ENCODE measurements at places on chromosomes 7 and 10.
A peak's percentile ranks its signal among the peaks of the same experiment; 100 is the strongest.

- DNase-seq, result no peak
These were observed 121.2 kb downstream of the SLC25A13 start for GRCh38 chr7:96200740-96201139.

DNA sequence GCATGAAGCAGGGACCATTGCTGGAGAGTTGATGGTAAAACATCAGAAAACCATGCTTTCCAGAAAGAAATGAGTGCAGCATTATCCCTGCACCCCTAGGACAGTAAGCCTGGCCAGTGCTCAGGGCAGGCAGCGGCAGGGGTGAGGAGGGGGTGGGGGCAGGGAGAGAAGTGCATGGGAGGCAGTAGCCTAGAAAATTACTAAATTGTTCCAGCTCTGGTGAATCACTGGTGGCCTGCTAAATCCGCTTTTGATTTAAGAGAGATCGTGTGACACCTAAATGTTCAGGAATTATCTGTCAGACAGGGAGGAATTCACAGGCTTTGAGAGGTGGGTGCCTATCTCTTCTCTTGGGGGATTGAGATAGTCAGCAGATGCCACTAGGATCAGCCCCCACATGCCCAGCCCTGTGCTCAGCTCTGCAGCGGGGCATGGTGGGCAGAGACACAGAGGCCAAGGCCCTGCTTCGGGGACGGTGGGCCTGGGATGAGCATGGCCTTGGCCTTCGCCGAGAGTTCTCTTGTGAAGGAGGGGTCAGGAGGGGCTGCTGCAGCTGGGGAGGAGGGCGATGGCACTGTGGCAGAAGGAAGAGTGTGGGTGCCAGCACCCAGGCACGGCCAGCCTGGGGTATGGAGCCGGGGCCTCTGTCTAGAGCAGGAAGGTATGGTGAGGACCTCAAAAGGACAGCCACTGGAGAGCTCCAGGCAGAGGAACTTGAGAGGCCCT is 5.0 kb upstream of the AQP1 start:
- DNase-seq, result no peak

GRCh38 chr10:98696516-98696915 is 249.8 kb upstream of the HPS1 start:
- no peak for DNase-seq

GRCh38 chr10:132354356-132355094 is 22.5 kb downstream of the LRRC27 start:
- DNase-seq, result no peak

DNA sequence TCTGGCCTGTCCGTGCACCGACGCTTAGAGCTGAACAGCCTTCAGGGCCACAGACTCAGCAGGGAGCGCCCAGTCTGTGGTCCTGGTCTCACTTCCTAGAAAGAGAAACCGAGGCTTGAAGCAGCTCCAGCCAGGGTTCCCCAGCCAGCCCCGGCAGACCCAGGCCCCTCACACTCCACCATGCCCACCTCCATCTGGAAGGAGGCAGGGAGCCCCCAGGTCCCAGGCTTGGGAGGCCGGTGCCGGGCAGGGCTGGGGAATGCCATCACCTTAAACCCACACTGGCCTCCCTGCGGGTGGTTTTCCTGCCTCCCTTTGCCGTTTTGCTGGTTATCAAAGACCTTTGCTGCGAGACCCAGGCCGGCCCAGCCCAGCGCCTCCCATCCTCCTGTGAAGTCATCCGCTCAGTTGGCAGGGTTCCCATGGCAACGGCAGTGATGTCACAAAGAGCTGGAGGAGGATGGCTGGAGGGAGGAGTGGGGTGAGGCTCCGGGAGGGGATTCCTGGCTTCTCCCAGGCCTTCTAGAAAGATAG is 24.0 kb downstream of the ELFN1 start:
- no peak for DNase-seq

DNA sequence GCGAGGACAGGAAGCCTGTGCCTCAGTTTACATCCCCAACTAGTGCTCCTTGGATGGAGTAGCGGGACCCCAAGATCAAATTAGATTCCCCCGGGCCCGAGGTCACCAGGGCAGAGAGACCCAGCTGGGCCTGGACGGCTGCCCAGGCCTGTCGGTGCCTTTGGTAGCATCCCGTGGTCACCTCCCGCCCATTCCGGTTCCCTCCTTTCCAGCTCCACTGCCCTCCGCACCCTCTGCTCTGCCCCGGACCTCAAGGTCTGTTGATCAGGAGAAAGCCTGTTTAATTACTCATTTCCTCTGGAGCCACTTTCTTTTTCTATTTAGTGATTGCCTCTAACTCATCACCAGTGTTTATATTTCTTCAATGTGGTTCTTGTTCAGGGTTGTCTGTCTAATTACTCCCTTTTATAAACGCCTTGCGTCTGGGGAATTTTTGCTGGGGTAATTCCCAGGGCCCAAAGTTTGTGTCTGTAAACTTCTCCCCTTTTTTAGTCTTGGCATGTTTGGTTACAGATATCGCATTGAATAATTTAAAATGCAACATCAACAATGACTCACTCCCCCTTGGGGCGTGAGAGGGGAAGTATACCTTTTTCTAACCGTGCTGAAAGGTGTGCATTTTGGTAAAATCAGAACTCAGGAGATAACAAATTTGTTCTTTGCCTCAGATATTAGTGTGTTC is 1.9 kb downstream of the FOXK1 start:
- DNase-seq, result no peak

- DNase-seq, result no peak
These were observed 258.7 kb downstream of the SORCS3 start for GRCh38 chr10:104899779-104900178.

DNA sequence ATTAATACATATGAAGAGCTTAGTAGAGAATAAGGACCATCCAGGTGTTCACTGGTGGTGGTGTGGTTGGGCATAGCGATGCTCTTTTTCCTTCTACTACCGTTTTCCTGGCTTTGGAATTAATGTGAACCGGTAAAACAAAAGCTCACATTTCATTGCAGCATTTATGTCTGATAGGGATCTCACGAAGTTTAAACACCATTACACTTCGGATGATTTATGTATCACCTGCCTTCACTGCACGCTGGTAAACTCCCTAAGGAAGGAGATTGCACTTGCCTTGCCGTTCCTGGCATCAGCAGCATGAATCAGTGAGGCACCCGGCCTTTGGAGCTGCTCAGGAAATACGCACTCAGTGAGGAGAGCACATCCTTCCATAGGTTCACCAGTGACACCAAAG is 47.5 kb downstream of the WIPF3 start:
- peak; percentile 85 for DNase-seq

DNA sequence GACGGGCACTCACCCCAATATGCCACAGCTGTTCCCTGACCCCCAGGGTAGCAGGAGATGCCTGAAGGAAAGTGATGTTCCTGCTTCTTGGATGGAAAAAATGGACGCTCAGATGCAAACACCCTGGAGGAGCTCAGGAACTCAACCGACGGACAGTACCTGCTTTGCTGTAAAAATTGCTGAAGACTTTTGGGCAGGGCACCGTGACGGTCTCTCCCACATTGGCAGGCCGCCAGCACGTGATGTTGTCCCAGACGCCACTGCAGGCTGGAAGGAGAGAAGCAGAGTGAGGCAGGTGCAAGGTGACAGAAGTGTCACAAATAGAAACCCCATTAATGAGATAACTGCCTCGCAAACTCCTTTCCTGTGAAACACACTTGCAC is 35.0 kb downstream of the VIPR2 start:
- DNase-seq, result no peak

GRCh38 chr10:91103384-91104192 is 116.9 kb upstream of the PCGF5 start:
- DNase-seq, result no peak

DNA sequence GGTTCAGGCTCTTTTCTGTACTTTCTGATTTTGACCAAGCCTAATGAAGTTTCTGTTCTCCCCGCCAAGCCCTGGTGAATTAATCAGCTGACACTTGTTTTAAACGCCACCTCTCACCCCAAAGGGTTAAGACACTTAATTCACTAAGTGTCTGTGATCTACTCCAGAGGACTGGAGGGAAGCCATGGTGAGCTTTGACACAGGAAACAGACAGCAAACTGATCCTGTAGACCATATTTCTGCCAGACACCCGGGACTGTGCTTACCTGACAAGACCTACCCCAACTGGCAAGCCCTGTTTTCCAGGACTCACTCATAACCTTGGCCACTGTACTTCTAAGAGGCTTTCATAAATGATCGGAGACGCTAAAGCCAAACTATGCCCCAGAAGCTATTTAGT is 126.0 kb downstream of the STRA8 start:
- no peak for DNase-seq

DNA sequence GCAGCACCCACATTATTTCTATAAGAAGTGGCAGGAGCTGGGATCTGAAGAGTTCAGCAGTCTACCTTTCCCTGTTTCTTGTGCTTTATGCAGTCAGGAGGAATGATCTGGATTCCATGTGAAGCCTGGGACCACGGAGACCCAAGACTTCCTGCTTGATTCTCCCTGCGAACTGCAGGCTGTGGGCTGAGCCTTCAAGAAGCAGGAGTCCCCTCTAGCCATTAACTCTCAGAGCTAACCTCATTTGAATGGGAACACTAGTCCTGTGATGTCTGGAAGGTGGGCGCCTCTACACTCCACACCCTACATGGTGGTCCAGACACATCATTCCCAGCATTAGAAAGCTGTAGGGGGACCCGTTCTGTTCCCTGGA is 874 bp upstream of the RBP3 start:
- no peak for DNase-seq

- DNase-seq, result no peak
These were observed 34.2 kb upstream of the GNA12 start for GRCh38 chr7:2878306-2878705.

- no peak for DNase-seq
These were observed 7.6 kb downstream of the ARMC10 start for GRCh38 chr7:103082497-103082896.

DNA sequence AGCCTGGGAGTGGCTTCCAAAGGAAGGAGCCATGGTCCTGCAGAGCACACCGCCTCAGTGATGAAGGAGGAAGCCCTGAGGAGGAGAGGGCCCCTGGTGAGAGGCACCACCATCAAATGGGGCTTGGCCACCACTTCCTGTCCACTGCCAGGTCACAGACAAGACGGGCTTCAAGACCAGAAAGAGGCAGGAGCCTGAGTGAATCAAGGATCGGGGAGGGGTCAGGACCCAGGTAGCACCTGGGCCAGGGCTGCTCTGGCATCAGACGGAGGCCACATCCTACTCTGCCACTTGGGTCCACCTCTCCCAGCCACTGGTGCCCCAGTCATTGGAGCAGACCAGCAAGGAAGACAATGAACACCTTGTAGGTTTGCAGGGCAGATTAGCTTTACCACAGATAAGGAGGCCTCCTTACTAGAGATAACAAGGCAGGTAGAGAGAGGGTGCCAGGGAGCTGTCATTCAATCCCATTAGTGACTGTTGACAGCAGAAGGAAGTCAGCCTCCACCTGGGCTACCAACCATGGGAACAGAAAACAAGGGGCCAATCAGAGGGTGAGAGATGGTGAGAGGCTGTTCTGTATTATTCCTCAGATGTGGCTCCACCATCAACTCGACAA is 143.4 kb downstream of the TNS3 start:
- no peak for DNase-seq

GRCh38 chr7:447523-447922 is 72.1 kb downstream of the PDGFA start:
- DNase-seq, result no peak

DNA sequence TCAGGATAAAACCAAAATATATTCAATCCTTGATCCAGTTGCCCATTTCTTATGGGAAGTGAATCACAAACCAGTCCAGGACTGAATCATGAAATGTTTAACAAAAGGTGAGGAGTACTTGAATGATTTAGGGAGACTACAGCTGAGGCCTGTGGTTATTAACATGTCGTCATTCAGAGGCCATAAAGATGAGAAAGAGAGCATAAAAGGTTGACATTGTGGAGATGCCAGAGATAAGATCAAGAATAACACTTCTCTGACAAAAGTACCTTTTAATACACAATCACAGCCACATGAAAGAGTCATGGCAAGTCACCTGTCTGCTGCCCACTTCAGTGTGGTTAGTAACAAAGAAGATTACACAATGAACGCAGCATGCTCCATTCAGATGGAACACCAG is 1195.7 kb upstream of the SORCS1 start:
- DNase-seq, result no peak

DNA sequence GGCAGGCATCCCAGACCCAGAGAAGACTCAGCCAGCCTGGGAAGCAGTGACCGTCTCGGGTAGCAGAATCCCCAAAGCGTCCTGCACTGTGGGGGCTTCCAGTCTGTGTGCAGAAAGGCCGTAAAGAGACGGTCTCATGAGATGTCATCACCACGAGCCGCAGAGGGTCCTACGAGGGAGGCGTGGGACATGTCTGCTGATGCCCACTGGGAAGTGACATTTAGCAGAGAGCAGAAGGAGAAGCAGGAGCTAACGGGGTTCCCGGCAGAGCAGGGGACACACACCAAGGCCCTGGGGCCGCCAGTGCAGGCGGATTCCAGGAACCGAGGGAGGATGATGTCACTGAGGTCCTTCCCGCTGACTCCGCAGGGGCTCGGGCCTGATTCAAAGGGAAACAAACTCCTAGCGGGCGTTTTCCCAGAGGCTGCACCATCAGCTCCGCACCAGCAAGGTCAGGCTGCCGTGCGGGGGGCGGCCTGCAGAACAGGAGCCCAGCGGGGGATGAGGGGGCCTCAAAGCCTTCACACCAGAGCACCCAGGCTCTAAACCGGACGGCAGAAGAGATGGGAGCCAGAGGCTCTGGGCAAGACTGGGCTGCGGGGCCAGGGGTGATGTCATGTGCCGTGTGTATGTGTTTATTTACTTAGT is 85.4 kb upstream of the PDGFA start:
- no peak for DNase-seq

- no peak for DNase-seq
These were observed 143.7 kb upstream of the RNF32 start for GRCh38 chr7:156496865-156497264.

DNA sequence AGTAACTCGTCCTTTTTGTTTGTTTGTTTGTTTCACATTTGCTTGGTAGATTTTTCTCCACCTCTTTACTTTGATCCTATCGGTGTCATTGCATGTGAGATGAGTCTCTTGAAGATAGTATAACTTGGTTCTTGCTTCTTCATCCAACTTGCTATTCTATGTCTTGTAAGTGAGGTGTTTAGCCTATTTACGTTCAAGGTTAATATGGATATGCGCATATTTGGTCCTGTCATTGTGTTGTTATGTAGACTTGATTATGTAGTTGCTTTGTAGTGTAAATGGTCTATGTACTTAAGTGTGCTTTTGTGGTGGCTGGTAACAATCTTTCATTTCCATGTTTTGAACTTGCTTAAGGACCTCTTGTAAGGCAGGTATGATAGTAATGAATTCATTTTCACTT is 192.8 kb upstream of the MAGI2 start:
- no peak for DNase-seq

DNA sequence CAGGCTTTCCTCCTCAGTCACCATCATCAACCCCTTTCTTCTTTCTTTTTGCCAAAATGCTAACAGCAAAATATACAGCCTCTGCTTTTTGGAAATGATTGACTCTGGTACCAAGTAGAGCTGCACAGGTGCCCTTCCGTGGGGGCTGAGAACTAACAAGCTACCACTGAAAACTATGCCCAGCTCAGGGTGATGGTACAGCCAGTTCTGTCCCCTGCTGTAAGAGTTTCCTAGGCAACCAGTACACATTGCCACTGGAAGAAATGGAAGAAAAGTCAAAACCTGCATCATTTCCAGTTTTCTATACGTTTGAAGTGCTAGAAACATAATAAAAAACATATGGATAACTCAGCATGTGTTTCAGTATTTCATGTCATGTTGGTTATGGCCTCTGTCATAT is 297.5 kb downstream of the PRKG1 start:
- DNase-seq, result no peak

- DNase-seq, result no peak
These were observed 66.2 kb downstream of the FAM53B start for GRCh38 chr10:124677749-124678556.

GRCh38 chr10:77926566-77927401 is at the start of gene DLG5:
Gene DLG5, minus strand, starts transcription at chr10:77926755. Its CDS starts 235 bp downstream, at chr10:77926520.
- no peak for DNase-seq

- DNase-seq, result no peak
These were observed 43.5 kb downstream of the NHLRC2 start for GRCh38 chr10:113897693-113898618.
